ENCODE measurements at places on chromosomes 7 and 10.

- DNase-seq, result no peak
Measured at GRCh38 chr10:108052981-108053380, 888.5 kb upstream of the SORCS1 start.

GRCh38 chr7:50270531-50271018 lies 33.9 kb upstream of the IKZF1 start:
- no peak for DNase-seq

DNA sequence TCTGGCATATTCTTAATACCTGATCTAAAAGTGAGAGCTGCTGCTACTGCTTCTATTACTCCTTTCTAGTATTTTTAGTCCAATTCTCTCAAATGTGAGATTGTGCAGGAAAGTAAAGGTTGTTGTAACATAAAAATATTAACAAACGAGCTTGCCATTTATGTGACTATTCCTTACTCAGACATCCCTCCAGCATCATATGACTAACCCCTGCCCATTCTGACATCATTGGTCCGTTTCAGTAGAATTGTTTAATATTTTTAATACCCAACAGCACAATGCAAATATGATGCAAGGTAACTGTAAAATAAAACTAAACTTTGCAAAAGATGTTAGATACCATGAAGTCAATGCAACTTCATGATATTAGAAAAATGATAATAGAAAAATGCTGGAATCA lies 83.6 kb downstream of the CFAP58 start:
- no peak for DNase-seq

- DNase-seq, result no peak
Measured at GRCh38 chr7:117338020-117338419, 15.2 kb upstream of the WNT2 start.

DNA sequence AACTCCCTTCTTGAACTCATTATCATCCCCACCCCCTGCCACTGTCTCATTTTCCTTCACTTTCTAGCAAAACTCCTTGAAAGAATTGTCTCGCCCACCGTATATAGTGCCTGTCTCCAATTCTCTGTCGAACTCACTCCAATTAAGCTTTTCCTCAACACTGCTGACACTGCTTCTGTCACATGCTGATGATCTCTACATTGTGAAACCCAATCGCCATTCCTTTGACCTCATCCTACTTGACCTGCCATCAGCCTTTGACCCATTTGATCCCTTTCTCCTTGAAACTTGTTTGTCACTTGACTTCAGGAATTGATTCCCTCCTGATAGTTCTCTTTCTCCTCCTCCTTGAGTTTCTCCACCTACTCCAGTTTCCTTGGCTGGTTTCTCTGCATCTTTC lies 54.8 kb downstream of the CCDC71L start:
- DNase-seq, result no peak

DNA sequence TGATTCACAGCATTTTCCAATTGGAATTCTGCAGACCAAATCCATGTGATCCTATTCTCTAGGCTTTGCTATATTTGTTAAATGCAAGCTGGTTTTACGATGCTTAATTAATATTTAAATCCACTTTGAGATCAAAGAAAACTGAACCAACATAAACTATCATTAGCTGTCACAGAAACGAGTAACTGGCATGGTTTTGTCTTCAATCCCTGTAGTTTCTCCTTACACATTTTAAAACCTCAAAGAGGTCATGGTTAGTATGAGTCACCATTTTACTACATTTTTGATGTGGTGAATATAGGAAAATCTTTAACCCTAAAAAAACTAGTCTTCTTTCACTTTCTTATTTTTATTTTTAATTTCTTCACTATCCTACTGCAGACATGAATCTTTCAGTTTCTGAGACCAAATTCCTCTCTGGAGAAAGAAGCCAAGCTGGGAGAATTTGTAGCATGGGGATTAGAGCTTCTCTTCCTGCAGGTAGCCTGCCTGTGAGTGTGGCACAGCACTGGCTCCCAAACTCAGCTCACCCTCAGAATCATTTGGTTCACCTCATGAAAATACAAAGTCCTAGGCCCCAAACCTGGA lies 8.7 kb upstream of the LIPM start:
- no peak for DNase-seq

DNA sequence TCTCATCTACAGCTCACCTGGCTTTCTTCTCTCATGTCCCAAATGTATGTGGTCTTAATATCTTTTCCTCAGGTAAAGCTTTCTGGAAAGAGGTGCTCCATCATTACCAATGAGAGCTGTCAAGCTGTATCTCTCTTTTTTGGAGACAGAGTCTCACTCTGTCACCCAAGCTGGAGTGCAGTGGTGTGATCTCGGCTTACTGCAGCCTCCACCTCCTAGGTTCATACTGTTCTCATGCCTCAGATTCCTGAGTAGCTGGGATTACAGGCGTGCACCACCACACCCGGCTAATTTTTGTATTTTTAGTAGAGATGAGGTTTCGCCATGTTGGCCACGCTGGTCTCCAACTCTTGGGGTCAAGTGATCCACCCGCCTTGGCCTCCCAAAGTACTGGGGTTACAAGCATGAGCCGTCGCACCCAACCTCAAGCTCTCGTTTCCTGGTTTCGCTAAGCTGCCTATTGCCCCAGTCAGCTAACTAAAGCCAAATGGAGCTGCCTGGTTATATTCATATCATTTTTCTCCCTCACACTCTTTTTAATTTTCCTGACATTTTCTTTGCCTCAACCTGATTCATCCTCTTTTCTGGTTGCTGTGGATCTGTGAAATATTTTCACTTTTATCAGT lies 60.5 kb downstream of the SUFU start:
- no peak for DNase-seq

- no peak for DNase-seq
Measured at GRCh38 chr7:151291206-151291605, 42.7 kb upstream of the SMARCD3 start.

DNA sequence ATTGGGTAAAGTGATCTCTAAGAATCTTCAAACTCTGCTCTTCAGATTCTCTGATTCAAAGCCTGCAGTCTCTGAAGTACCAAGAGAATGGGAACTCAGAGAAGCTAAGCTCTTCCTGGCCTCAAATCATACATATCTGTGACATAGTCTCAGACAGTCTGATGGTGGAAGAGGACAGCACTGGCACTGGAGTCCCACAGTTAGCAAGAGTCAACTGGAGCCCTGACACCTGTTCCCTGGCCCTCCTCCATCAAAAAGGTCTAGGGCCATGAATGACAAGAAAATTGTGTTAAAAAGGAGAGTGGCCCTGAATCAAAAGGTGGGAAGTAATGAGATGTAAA lies 37.7 kb downstream of the PRSS2 start:
- DNase-seq, result no peak

GRCh38 chr10:126905776-126906703 lies 812 bp downstream of the DOCK1 start:
- peak; percentile 83 for DNase-seq

- DNase-seq, result no peak
Measured at GRCh38 chr7:29105191-29105590, 41.1 kb downstream of the CPVL start.

GRCh38 chr7:15399441-15399840 lies 162.4 kb downstream of the AGMO start:
- DNase-seq, result no peak

GRCh38 chr10:97292862-97293198 lies 393 bp upstream of the ARHGAP19 start:
- DNase-seq, result no peak

- DNase-seq, result no peak
Measured at GRCh38 chr7:92647652-92648051, 57.5 kb upstream of the FAM133B start.

GRCh38 chr10:55146032-55146431 lies 345.0 kb upstream of the PCDH15 start:
- DNase-seq, result no peak

GRCh38 chr7:34133983-34134782 lies 228.8 kb downstream of the BMPER start:
- DNase-seq, result peak; percentile 64

DNA sequence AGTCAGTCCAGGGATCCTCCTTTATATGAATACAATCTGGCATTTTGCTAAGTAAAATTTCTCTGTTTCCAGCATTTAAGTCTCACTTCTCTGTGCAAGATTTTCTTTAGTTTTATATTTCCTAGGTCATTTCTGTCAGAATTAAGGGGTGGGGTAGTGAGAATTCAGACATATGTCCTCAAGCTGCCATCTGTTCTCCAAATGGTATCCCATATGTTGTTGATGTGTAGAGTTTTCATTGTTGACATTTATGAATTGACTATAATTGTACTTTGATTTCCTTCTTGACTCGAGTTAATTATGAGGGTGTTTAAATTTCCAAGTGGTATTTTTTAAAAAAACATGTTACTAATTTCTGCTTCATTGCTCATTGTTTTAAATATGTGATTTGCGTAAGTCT lies 148.8 kb downstream of the NPSR1 start:
- DNase-seq, result no peak

DNA sequence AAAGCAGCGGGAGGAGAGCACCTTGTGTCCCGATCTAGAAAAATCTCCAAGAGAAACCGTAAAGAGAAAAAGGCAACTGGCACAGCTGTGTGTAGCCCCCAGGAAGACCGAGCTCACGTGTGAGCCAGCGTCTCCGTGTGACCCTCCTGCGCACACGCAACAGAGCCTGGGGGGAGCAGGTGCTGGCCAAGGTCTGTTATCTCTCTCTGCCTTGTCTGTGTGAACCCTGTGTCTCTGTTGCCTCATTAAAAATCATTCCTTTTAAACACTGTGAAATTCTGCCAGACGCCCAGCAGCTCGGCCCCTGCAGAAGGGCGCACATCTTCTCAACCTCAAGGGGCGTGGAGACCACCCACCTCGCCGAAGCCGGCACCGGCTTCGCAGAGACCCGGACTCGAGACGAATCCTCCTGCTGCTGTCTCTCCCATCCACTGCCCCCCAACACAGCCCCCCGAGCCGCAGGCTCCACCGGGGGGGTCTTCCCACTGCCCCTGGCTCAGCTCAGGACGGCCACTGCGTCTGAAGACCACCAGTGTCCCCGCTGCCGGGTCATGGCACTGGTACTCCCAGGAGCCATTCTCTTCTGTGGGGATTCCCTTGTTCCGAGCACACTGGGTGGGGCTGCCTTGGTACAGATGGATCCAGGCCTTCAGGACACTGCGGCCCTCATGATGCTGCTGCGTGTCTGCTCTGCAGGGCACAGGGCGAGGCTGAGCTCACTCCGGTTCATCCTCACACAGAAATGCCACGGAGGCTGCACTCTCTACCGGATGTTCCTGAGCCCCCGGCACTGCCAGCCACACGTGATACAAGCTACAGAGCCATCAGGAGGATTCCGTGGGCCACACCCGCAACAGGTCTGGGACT lies 94.3 kb upstream of the DNAAF5 start:
- no peak for DNase-seq

DNA sequence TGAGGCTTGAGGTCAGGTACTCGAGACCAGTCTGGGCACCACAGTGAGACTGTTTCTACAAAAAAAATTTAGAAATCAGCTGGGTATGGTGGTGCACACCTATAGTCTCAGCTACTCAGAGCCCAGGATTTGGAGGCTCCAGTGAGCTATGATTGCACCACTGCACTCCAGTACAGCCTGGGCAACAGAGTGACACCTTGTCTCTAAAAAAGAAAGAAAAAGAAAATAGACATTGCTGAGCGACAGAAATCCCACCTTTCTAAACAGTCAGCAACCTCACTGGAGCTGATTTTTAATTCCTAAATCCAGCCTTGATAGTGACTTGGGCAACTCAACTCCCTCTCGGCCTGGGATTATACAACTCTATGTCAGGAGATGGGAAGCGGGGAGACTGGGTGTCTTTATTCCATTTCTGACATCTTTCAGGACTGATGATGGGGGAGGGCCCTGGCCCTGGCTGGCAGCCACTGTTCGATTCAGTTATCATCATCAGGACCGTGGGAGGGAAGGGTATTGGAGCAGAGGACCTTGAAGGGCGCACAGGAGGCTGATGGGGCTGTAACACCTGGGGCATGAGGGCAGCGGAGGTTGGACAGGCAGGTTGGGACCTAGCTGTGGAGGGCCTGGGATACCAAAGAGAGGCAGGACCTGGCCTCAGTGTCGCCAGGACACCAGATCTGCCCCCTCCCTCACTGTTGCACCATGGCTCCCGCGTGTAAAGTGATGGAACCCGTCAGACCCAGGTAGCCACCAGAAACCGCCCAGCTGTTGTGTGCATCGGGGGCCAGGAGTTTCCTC lies 14.7 kb downstream of the HSPB1 start:
- DNase-seq, result no peak

DNA sequence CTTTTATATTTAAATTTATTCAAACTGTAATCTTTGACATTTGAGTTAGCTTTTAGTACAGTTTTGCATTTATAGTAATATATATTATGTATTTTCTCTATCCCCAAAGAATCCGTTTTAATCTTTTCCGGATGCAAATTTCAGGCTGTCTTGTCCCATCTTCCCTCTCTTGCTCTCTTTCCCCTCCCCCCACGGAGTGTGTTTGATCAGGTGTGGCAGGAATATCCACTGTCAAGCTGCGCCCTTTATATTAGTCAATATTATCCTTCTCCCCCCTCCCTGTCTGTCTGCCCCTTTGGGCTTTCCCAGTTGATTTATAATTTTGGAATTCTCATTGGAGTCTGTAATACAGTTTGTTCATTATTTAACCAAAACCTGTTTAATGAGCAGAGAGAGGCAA lies 19.0 kb downstream of the GBF1 start:
- DNase-seq, result no peak

DNA sequence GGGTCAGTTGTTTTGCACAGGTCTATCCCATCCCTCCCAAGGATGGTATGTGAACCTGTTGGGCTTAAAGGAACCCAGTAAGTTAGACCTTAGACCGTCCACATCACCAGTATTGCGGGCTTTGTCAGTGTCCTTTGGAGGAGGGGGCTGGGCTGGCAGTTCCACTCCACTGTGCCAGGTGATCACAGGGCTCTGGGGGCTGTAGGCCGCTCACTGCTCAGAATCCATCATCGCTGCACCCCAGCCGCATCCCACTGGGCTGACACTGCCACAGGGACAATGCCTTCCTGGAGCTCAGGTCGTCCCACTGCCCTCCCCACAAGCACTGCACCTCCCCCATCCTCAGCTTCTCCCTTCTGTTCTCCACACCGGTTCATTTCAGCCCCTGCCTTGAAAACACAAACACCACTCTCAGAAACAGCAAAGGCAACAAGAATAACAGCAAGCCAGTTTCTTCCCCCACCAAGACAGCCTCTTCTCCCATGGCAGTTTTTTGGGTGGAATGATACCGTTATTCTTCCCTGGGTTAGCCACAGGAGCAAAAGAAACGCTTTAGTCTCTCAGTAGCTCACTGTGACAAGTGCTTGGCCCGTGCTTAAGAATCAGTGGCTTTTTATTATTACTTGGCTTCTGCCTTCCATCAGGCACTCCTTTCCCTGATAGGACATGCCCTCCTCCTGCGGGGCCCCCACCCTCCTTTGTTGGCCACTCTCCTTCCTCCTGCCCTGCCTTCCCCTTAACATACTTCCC lies 111.2 kb downstream of the GRK5 start:
- no peak for DNase-seq

DNA sequence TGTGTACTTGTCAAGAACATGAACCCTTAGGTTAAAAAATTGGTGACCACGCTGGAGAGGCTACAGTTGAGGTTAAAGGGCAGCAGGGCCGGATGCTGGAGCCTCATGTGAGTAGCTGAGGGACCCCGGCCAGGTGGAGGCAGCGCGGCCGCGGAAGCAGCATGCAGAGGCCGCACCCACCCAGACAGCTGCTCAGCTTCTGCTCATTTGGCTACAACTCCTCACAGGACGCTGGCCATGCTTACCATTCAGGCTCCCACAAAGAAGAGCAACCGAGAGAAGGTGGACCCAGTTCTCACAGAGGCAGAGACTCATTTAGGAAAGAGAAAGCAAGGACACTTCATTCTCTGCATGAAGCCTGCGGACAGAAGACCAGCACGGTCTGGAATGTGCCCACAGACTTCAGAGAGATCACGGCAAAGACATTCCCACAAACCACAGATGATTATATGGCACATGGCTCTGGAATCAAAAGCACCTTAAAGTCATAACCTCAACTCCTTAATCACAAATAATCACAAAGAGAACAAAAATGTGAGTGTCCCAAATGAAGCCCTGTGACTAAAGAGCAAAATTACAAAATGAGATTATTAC lies 94.4 kb downstream of the VOPP1 start:
- no peak for DNase-seq

Measured in SK-N-SH (cell line).